NCI-H1105 treated with DMSO at 0.1 percent for 48 hours (cell line): ENCODE measurements at places on chromosomes 7 and 10.

- no peak for DNase-seq
Measured at GRCh38 chr10:1356349-1356748, 300.2 kb downstream of the WDR37 start.

DNA sequence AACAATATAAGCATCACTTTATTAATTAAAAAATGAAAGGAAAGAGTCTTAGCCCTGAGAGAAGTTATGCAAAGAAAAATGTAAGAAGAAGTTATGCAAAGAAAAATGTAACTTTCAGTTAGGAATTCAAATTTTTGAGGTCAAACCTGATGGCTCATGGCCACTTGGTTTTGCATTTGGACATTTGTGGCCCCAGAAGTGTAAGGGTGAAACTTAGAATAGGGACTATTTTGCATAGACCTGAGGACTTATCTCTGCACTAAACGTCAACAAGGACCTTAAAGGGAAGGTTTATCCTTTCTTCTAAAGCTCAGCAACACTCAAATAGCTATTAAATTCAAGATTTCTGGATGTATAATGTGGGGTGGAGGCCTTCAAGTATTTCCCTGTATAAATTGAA is 724.5 kb upstream of the POT1 start:
- no peak for DNase-seq

DNA sequence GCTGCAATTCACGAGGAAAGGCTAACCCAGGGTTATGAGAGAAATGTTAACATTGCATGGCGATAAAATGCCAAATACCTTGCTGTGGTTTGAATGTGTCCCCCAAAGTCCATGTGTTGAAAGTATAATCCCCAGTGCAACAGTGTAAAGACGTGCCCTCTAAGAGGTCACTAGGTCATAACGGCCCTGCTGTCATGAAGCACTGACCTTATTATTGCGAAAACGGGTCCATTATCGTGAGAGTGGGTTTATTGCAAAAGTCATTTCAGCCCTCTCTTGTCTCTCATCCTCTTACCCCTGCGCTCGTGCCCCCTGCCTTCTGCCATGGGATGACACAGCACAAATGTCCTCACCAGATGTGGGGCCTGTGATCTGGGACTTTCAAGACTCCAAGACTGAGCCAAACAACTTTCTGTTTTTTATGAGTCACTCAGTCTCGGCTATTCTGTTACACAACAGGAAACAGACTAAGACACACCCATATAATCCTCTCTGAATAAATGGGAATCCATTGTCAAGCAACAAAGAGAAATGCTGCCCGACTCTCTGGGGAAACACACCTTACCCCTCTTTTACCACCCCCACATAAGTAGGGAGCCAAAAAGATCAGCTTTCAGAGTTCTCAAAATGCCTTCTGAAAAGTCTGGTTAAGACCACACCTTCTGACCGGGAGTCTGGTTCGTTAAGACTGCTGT is 73.1 kb upstream of the UCN3 start:
- DNase-seq: no peak

GRCh38 chr10:106296750-106297392 is 867.6 kb downstream of the SORCS1 start:
- no peak for DNase-seq

DNA sequence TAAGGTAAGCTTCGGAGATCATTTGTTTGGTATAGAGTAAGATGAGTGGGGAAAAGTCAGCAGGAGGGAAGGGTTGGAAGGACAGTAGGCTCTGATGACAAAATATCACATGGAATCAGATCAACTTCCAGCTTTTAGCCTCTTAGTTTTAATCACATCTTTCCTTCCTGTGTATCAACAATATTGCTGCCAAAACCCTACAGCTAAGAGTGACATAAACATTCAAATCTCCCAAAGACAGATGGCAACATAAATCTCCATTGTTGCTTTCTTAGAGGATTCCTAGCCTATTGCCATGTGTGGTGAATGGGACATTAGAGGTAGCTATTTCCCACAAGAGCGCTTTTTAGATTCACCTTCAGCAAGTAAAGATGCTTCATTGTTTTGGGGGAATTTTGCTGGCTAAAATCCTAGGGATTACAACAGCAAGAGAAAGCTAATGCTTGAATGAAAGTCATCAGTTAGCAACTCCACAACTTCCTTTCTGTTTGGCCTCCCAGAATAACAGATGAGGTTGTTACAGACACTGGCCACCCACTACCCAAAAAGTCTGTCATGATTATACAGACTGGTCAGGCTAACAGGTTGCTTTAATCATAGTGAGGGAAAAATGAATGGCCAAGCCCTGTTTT is 35.2 kb upstream of the FZD1 start:
- no peak for DNase-seq

DNA sequence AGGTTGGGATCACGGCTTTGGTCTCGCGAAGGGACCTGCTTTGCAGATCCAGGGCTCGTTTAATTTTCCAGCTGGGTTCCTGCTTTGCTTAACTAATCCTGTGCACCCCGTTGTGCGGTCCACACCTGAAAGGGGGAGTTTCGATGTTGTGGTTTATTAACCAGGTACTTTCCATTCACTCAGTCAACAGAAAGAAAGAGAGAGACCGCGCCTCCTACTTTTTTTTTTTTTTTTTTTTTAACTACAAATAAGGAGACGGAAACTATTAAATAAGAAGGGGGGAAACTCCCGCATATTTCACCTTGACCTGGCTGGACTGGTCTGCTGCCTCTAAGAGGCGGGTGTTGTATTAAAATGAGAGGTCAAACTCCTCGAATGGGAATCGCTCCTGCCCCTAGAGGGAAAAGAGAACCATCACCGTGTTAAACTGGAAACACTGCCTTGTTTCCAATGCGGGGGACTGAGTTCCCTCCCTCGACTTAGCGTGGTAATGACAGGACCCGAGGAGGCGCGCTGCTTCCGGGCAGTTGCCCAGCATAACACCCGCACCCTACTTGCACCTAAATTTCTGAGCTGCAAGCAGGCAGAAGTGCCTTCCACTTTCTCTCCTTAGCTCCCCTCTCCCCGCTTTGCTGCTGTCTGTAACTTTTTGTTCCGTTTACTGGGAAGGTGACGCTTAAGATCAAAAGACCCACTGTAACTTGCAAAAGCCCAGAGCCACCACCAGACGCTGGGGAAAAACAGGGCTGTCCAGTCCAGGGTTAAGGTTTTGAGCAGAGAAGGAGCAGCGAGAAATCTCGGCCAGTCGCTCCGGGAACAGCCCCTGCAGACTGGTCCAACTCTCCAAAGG is 1.1 kb upstream of the ITGB8 start:
- peak; percentile 66 for DNase-seq

- no peak for DNase-seq
Measured at GRCh38 chr10:49653273-49653929, 26.1 kb upstream of the C10orf53 start.

- no peak for DNase-seq
Measured at GRCh38 chr7:66078067-66078466, 2.4 kb downstream of the ASL start.
